ENCODE measurements at places on chromosomes 3 and 15.

GRCh38 chr3:2863127-2863526 is 247.0 kb downstream of the IL5RA start:
- no peak for DNase-seq

- no peak for DNase-seq
These were observed 9.5 kb downstream of the EBLN2 start for GRCh38 chr3:73070675-73071575.

- no peak for DNase-seq
These were observed 3.5 kb downstream of the TBC1D5 start for GRCh38 chr3:17738921-17739320.

GRCh38 chr3:37819591-37819990 is 42.1 kb upstream of the CTDSPL start:
- DNase-seq = no peak

- DNase-seq = no peak
These were observed 72.8 kb downstream of the KCNH8 start for GRCh38 chr3:19221081-19221480.

DNA sequence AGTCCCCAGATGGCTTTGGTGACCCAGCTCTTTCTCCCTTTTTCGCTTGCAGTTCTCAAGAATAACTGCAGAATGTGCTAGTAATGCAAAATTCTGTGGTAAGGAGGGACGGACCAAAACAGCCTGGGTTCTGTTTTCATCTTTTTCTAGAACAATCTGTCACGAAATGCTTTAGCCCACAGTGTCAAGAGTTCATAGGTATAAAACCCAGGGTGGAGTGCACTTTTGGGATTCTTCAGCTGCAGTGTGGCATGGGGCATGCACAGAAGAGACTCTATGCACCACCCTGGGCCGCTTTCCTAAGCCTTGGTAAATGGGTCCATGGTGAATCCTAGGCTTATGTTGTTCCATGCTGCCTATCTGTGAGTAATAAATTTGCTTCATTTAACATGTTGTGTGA is 1072.7 kb upstream of the GBE1 start:
- DNase-seq = no peak

GRCh38 chr15:63063164-63063756 is 20.7 kb downstream of the TPM1 start:
- DNase-seq = no peak

DNA sequence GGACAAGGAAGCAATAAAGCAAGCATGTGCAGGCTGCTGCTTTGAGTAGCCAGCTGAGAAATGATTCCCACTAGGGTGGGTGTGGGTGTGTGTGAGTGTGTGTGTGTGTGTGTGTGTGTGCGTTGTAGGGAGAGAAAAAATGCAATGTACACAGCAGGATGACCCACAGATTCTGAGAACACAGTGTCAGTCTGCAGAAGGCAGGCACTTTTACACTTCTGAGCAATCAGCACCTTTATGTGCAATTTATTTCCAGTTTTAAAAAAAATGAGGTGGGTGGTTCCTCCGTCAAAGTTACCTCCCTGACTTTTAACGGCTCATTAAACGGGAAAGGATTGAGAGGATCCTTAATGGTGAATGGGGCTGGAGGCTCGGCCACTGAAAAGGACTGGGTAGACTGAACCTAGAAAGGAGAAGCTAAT is 38.5 kb upstream of the LIPC start:
- no peak for DNase-seq

DNA sequence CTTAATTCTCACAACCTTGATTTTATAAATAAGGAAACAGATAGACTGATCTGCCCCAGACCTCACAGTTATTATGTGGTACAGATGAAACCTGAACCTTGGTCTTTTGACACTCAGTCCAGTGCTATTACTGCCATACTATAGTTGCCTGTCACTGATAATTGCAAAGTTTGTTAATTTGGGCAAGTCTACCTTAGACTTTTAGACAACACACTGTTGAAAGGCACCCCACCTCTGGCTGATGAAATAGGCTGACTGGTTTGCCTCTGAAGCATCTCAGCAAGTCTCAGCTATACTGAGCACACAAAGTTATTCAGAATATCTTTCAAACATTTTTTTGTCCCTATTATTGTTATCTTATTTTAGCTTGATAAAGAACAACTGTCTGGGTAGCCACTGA is 53.1 kb upstream of the MAP4 start:
- DNase-seq = no peak

DNA sequence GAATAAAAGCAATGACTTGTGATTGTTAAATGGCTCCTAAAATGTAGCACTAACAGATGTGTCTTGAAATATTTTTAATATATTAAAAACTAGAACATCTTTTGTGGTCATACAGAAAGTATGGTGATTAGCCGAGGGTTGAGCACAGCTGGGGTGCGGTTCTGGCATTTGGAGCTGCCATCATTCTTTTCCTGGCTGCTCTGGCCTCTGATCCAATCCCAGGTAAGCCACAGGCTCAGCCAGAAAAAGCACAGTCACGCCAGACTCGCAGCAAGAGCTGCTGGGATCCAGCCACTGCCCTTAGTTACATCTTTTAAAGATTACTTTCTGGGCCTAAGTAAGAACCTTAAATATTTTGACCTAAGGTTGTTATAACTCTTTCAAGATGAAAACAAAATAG is 196.8 kb downstream of the PLCL2 start:
- DNase-seq = no peak

GRCh38 chr3:142884531-142884930 is 4.4 kb downstream of the PCOLCE2 start:
- DNase-seq = no peak

- DNase-seq = peak; percentile 99
These were observed at the start of gene MESD for GRCh38 chr15:80989518-80990478. Gene MESD (minus strand): TSS chr15:80989819. CDS start chr15:80989791, 28 bp downstream.

DNA sequence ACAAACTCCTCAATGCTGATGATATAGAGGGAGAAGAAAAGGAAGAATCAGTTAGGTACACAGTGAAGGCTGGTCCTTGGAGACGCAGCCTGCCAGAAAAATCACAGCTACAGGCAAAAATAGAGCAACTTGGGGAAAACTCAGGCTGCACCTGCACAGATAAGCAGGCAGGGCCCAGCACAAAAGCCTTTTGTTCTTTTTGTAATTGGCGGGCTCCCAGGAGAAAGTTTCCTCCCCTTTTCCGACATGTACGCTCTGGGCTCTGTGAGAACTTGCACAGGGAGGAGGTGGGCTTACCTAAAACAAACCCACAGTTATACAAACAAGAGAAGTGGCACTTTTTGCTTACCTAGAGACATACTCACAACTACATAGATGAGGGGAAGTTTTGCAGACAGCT is 813.4 kb upstream of the EPHA6 start:
- DNase-seq = no peak

DNA sequence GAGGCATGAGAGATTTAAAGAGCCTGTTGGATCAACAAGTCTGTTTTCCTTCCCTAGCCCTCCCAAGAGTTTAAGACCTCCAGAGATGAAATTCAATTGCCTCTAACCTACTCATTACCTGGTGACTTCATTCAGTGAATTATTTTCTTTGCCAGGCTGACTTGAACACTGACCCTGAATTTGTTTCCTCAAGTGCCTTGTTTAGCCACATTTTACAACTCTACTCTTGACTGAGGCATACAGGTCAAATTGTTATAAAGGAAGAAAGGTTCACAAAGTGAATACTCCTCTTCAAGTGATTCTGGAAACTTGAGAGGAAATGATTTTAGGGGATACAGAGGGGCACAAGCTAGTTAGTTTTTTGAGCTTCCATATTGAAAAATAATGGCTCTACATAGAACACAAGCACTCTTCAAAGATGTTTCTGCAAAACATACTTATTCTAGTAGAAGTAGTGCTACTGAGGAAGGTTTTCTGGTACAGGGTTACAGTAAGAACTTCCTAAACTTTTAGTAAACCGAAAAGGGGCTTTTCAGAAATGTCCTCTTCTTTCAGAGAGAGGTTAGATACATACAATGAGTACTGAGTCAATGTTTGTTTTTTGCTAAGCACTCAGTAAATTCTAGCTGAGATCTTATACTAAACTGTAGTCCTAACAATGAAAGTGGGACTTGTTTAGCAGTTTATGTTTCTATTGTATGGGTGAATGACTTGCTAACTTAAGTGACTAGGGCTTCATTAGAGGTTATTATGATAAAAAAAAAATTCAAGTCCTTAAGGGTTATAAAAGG is 137.4 kb upstream of the SATB1 start:
- no peak for DNase-seq

DNA sequence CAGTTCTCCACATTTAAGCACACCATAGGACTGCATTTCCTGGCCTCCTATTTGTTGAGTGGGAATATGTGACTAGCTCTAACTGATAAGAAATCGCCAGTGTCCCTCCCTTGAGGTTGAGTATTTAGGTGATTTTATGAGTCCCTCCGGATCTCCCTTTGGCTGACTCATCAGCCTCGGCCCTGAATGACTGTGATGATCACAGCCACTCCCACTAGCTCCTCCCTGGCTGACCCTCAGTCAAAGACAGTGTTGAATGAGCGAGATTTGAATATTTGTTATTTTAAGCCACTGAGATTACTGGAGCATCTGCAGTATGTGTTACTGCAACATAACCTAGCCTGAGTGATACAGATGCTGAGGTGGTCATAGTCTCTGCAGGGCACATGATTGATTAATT is 515.3 kb downstream of the EPHB1 start:
- DNase-seq = no peak

- no peak for DNase-seq
These were observed 317.0 kb downstream of the OCA2 start for GRCh38 chr15:27782125-27782524.

- no peak for DNase-seq
These were observed 67.5 kb downstream of the LRCH3 start for GRCh38 chr3:197858598-197858997.

DNA sequence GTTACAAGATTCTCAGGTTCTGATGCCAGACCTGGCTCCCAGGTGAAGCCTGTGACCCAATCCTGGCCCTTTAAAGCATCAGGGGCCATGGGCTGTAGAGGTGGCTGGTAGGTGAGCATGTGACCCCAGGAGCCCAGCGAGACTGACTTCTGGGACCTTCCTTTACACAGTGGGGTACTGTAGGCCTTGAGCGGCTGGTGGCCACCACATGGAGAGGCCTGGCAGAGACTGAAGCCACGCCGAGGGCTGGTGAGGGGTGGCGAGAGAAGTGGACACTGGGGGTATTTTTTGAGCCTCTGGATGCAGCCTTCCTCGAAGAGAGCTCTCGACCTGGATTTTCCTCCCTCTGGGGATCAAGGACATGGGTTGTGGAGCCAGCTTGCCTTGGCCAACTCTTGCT is 71.2 kb upstream of the ITGA11 start:
- DNase-seq = no peak

DNA sequence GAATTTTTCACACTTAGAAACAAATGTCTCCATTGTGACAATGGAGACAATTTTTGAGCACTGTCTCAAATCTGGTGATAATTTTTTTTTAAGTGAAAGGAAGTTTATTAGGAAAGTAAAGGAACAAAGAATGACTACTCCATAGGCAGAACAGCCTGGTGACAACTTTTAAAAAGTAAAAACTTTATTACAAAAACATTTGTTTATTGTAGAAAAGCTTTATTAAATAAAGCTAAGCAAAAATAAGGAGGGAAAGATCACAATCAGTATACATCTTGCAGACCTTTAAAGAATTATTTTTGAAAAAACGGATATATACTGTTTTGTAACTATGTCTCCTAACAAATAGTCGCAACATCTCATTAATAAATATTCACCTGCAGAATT is 688 bp upstream of the OXSM start:
- DNase-seq = no peak

DNA sequence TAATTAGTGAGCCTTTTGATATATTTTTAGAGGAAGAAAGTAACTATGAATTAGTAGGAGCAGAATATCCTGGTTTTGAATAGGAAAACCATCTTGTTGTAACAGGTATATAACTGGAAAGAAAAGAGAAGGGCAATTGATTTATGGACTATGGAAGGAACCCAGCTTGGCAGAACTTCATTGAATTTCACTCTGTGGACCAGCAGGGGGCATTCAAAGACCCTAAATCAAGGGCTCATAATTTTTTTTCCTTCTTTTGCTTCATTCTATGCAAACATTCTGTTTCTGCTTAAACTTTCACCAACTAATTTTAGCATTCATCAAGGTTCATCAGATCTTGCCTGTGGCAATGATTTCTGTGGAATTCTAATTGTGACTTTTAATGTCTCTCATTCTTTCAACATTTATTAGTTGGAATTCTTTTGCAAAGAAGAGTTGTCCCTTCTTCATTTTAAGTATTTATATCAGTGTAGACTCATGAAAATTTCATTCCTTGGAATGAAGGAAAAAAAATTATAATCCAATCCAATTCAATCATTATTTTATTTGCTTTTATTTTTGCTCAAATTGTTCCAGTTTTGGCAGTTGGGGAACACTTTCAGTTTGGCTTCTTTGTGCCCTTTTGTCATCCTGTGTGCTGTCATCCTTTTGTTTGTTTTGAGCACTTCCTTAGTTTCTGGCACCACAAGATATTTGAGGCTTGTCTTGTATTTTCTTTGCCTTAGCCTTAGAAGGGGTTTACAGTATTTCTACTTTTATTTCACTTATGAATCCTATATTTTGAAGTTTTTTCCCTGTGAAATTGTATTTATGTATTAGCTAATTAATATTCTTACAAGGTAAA is 30.4 kb downstream of the NXPE3 start:
- DNase-seq = no peak

- DNase-seq = no peak
These were observed 22.6 kb downstream of the TSPAN3 start for GRCh38 chr15:77048135-77048876.

DNA sequence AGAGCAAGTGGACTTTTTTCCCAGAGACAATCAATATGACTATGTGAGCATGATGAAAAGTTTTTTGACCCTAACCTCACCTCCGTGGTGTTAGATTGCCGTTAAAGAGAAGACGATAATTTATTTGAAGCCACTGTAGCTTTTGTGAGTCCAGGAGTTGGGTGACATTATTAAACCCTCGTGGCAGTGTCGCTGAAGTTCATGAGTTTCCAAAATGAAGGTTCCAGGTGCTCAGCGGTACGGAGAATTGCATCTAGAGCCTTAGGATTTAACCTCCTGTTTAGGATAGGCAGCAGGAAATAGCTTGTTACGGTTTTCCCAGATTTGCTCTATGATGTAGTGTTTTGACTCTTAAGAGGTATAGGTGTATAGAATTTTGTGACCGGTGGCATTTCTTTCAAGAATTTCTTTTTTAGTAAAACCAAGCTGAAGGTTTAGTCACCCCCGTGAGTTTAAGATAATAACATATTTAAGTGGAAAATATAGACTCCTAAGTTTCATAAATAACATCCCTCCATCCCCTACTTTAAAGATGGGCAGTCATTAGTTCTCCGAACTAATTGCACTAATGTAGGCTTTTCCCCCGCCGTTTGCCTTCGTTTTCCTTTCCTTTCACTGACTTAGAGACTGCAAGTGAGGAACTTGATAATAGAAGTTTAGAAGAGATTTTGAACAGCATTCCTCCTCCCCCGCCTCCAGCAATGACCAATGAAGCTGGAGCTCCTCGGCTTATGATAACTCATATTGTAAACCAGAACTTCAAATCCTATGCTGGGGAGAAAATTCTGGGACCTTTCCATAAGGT is 2.0 kb downstream of the SMC4 start:
- DNase-seq = no peak

All from stimulated activated CD4-positive, alpha-beta T cell treated with anti-CD3 and anti-CD28 coated beads, Interleukin-2, amount 100 ng/mL, for 48 hours (primary cell).